ENCODE measurements at places on chromosomes 3 and 15.

GRCh38 chr15:58505581-58505980, 73.8 kb downstream of the LIPC start:
- DNase-seq, result no peak

- no peak for DNase-seq
Measured at GRCh38 chr3:67518236-67518635, 136.2 kb downstream of the SUCLG2 start.

- no peak for DNase-seq
Measured at GRCh38 chr15:67832031-67832551, 6.8 kb downstream of the SKOR1 start.

DNA sequence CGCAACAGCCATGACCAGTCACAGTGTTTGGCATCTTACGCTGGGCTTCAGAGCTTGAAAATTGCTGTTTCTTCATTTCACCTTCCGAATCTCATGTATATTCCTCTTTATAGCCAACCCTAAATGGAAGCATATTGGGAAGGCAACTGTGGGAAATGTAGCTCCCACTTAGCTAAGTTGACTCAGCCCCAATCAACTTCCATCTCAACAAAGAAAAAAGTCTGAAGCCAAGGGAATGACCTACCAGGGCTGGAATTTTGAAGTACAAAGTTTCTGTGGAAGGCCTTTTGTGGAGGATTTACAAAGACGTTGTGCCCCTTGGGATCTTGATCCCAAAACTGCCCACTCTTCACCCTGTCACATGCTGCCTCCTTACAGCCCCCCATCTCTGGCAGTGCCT, 85.2 kb upstream of the OXTR start:
- DNase-seq, result no peak

- DNase-seq, result no peak
Measured at GRCh38 chr15:48501208-48501607, 144.3 kb downstream of the FBN1 start.

GRCh38 chr3:134487406-134487805, 1.5 kb downstream of the CEP63 start:
- no peak for DNase-seq

DNA sequence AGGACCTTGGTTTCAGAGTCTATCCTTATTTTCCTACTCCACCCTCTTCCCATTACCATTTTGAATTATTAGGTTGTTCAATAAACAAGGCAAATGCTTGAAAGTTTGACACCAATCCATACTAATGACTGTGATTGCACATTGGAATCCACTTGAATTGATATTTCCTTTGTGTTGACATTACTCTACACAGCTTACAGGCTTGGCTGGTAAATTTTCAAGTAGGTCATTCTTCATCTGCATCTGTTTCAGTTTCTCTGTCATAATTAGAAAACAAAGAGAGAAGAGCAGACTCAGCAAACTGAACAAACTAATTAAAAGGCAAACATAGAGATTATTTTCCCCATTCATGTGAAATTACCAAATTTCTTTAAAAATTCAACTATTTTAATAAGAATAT, 732.9 kb upstream of the BCHE start:
- DNase-seq, result no peak

GRCh38 chr3:14605744-14606143, 45.8 kb upstream of the CCDC174 start:
- no peak for DNase-seq

- no peak for DNase-seq
Measured at GRCh38 chr3:187838016-187838540, 92.8 kb upstream of the BCL6 start.

DNA sequence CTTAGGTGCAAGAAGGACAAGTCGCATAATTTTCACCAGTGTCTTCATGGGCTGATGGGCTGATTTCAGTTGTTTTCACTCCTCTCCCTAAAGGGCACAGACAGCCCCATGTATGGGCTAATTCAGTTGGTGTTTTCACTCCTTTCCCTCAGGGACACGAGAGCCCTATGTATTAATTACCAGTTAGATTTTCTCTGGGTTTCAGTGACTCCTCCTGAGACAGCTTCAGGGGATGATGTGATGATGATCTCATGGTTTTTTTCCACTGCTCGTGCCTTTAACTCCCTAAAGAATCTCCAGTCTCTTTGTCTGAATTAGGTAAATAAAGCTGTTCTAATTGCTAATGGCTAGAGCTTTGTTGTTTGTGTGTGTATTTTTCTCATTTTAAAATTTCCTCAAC, 9.9 kb downstream of the RAMAC start:
- no peak for DNase-seq

GRCh38 chr3:46361408-46362283, 7.7 kb downstream of the CCR2 start:
- no peak for DNase-seq

DNA sequence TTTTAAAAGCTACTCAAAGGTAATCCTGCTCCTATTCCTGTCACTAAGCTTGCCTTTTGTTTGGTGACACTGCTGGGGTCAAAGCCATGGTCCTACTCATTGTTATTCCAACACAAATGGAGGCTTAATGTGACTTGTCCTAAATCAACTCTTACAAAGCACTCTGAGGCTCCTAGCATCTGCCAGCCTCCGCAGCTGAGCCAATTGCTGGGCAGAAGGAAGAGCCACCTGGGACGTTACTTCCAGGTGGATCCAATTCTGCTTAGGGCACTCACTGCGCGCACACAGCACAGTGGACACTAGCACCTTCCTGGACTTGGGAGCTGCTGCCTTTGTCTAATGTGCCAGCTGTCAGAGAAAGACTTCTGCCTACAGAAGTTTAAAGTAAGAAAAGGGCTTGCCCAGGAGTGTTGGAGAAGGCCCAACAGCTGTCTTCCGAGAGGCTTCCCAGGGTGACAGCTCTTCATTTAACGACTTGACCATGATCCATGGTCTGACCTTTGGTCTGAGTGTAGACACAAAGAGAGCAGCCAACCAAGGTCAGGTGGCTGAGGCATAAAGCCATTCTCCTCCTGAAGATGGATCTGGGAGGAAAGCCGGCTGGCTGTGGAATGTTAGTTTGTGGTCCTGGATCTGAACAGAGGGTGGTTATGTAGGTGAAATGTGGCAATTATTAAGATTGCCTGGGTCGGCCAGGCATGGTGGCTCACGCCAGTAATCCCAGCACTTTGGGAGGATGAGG, 102.2 kb downstream of the AQP9 start:
- DNase-seq, result no peak

- DNase-seq, result no peak
Measured at GRCh38 chr3:22627993-22628499, 575.1 kb upstream of the UBE2E2 start.

- DNase-seq, result no peak
Measured at GRCh38 chr3:30658328-30659052, 52.1 kb downstream of the TGFBR2 start.

- no peak for DNase-seq
Measured at GRCh38 chr3:44596621-44597020, 11.9 kb downstream of the ZNF660 start.

DNA sequence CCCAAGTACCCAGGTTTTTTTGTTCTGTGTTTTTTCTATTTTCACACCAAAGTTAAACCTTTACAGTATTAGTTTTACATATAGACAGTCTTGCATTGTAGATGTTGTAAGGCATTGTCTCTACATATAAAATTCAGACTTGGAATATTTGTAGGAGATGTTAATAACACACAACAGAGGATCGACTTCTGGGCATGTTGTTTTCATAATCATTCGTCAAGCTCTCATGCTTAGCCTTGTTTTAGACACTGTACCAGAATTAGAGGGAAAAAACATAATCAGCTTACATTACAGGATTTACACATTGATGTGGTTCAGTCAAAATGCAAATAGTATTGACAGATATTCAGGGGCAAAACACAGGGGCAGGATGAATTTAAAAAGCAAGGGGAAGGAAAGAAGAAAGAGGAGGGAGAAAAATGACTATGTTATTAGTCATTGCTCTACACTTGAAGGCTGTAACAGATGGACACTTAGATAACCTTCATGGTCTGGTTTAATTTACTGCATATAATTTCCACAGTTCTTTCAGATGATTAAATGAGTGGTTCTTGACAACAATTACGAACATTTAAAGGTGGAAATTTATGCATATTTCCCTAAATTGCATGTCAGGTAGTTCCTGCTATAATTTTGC, 7.5 kb downstream of the CMSS1 start:
- no peak for DNase-seq

DNA sequence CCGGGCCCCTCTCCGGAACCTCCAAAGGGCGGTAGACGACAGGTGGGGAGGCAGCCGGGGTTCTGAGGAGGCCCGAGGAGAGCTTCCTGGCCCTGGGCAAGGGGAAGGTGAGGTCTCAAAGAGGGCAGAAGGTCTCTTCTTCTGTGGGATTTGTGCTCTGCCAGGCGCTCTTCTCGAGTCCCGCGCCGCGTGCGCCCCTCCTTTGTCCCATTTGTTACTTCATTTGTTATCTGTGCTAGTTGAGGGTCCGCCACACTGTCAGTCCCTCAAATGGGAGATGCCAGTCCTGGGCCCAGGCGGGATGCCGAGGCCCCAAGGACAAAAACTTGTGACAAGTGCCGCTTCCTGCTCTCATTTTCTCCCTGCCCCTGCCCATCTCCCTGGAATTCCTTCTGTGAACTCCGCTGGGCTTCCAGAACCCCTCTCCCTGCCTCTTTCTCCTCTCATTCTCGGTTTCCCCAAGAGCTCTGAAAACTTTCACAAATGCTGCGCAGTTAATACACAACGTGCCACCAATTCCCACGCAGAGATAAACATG, 1.5 kb downstream of the ST8SIA2 start:
- no peak for DNase-seq

DNA sequence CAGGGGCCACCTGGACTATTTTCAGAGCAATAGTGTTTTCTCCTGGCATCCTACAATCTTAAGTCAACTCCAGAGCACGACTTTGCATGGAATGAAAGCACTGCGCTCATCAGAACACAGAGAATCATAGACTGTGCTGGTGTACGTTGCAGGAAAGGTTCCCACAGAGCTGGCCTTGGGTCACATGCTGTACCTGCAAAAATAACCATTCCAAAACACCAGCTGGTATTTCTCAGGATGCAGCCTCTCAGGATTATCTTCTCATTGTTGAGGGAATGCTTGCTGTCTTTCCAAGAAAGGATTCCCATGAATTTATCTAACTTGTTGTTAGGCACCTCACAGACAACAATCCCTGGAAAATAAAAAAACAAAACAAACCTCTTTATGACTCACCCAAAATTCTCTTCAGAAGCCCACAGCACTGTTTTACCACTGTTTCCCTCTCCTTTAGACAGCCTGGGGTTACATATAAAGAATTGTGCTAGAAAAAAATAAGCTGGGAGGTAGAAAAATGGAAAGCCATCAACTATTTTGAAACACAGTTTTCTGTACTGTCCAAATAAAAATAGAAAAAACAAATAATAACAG, 131.7 kb downstream of the ATP8B4 start:
- no peak for DNase-seq

GRCh38 chr3:31288641-31289100, 244.1 kb upstream of the STT3B start:
- peak; percentile 61 for DNase-seq

DNA sequence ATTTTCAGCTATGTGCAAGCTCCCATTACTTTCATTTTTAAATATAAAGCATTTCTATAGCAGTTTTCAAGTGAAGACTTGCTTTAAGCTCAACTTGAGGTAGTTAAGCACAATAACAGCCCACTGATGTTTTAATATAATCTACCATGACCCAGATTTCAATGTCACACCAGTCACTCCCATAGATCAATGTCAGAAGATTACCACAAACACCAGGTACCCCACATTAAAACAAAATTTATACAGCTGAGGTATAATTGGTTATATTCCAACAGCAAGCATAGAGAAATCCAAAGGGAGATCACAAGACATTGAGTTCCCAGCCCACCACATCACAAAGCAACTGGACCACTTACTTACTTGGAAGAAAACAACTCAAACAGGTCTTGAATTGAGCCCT, 22.8 kb downstream of the GTPBP8 start:
- DNase-seq, result no peak

DNA sequence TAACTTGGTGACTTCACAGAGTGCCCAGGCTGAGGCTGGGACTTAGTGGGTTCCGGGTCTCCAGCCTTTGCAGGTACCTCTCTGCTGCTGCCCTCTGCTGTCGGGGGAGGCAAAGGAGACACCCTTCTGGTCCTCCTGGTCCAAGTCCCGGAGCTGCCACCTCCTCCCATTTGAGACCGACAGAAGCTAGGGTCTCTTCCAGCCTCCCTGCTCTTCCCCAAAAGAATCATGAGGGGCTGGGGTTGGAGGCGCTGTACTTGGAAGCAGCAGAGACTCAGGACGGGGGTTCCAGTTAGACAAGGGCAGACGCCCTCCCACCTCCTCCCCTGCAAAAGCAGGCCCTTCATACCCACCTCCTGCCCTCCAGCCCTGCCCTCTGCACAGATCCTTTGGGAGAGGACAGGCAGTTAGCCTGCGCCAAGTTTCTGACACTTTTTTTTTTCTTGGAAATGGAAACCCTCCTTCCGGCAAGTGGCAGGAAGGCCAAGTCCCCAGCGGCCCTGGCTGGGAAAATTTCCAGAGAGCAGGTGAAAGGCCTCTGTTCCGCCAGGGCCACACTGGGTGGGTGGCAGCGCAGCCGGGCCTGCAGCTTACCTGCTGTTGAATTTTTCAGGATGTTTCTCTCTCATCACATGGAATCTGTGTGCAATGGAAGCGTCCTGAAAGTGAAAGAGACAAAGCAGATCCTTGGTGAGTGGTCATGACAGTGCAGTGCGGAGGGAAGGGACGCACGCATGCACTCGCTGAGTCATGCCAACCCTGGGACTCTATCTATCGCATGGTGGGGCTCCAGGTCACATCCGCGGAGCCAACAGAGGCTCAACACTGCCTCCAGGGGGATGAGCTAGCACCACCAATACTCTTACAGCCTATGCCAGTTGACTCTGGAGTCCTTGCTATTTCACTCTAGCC, 119.9 kb downstream of the DGKG start:
- no peak for DNase-seq

- no peak for DNase-seq
Measured at GRCh38 chr3:66633402-66634381, 132.9 kb upstream of the LRIG1 start.

- no peak for DNase-seq
Measured at GRCh38 chr3:132418916-132419315, 1.6 kb downstream of the DNAJC13 start.

- no peak for DNase-seq
Measured at GRCh38 chr3:15010664-15011063, 54.5 kb downstream of the MRPS25 start.

DNA sequence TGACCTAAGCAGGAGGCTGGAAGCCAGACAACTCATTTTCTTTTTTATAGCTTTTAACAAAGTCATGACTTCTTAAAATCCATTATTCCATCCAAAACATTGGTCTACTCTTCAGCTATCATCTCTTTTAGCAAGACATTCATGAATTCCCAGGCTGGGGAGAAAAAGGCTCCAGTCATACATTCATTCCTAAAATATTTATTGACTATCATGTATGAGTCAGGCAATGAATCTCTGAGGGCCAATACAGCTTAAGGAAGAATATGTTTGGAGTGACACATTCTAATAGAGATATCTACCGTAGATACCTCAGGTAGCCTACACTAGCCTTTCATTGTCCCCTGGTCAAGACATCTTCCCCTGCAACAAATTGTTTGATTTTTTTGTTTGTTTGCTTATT, 196.4 kb upstream of the NANOGP8 start:
- DNase-seq, result no peak

DNA sequence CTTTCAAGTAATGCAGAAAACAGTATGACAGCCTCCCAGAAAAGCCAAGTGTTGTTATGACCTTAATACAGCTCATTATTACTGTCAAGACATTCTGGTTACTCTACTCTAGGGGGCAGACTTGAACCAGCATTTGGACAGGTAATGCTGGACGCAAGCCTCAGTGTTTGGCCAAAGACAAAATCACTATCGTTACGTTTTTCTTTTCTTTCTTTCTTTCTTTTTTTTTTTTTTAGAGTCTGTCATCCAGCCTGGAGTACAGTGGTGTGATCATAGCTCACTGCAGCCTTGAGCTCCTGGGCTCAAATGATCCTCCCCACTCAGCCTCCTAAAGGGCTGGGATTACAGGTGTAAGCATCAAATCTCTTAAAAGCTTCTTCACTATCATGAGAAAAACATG, 29.4 kb upstream of the TMEM45A start:
- no peak for DNase-seq
